Lower leg skin (tissue), 4 donors: ENCODE measurements at places on chromosomes 16 and 17.

DNA sequence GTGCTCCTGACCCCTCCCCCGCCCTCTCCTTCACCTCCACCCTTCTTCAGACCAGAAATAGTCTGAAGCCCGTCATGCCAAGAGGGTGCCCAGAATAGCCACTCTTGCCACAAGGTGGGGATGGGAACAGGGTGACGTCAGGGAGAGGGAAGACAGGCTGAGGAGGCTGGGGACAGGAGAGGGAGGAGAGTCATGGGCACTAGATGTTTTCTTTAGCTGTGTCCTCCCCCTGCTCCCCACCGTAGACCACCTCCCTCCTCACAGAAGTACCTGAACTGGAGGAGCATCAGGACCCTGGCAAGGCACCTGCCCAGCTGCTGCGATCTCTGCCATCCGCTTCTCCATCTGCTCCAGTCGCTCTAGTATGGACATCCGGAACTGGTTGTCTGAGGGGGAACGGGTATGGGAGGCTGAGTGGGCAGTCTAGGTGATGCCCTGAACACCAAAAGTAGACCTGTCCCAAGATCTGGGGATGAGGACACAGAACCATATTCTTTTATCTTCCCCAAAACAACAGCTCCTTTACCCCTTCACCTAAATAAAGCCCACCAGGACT lies 6.6 kb upstream of the SPAG7 start:
- DNase-seq = no peak

DNA sequence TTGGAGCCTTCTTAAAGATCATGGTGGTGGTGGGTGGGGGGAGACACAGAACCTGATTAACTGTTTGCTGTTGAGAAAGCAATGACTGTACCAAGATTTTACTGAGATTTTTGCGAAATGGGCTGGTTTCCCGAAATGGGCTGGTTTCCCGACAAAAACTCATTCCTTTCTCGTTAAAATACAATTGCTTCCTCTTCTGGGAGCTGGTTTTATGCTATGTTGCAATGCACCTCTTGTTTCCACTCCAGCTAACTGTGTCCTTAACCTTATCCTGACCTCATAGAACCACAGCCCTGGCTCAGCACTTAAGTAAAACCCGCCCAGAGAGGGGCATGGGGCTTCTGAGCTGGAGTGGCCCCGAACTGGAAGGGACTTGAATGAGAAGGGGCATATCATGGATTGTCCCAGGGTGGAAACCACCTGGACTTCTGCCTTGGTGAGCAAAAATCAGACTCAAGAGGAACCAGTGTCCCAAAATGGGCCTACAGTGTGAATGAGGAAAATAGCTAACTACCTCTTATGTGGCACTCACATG lies 20.9 kb downstream of the FAM20A start:
- DNase-seq = no peak

GRCh38 chr17:8237175-8237574 lies 10.7 kb downstream of the CTC1 start:
- no peak for DNase-seq

DNA sequence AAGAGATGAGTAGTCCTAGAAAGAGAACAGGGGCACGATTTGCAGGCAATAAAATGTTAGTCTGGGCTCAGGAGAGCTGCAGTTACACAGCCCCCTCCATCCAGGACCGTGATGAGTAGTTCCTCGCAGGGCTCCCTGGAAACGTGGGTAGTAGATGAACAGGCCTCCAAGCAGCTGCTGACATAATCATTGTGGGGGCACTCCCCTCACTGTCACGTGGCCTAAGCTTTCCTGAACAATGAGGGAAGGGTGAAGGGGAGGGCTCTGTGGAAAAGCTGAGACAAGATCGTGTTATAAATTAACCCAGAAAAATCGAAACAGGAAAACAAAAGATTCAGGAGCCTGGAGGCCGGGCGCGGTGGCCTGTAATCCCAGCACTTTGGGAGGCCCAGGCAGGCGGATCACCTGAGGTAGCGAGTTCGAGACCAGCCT lies 1.3 kb upstream of the PER1 start:
- peak; percentile 96 for DNase-seq

GRCh38 chr17:29138184-29138955 lies 41.8 kb downstream of the MYO18A start:
- no peak for DNase-seq

- no peak for DNase-seq
These were observed 274.2 kb upstream of the MYOCD start for GRCh38 chr17:12391468-12391867.

DNA sequence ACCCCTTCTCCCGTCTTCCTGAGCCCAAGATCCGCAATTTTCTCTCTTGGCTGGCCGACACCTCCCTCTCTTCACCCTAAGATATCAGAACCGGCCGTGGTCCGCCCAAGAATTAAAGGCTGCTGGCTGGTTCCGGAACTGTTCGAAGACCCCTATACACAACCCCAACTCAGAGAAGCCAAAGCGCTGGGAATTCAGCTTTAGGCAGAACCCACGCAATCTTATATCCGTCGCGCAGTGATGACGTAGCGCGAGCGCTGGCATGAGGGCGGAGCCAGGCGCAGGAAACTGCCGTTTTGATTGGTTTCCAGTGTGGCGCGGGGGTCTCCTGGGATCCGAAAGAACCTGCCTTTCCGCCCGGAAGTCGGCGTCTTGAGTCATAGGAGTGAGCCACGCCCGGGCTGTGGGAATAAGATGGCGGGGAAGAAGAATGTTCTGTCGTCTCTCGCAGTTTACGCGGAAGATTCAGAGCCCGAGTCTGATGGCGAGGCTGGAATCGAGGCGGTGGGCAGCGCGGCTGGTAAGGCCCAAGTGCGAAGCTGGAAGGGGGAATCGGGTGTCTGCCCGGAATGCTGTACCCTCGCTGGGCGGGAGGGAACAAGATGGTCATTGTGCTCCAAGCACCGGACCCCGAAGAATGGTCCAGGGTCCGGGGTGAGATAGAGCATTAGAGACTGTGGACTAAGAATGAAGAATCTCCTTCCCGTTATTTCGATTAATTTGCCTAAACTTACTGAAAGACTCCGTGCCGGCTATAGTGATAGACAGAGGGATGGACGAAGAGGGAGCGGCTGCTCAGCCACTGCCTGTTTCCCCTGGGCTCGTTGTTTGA lies at the start of the genes RECQL5 and SAP30BP:
Gene RECQL5 (minus strand): TSS at position 196 of the 832 bp plus-strand sequence. CDS start 597 bp downstream, outside the sequence.
Gene SAP30BP (plus strand): TSS at position 380 of the 832 bp plus-strand sequence. CDS start 35 bp downstream, at position 415.
- DNase-seq = peak; percentile 96

- DNase-seq = no peak
These were observed 1.7 kb downstream of the CTDNEP1 start for GRCh38 chr17:7249830-7250229.

GRCh38 chr17:1271030-1271423 lies 783 bp downstream of the BHLHA9 start:
- DNase-seq = no peak

DNA sequence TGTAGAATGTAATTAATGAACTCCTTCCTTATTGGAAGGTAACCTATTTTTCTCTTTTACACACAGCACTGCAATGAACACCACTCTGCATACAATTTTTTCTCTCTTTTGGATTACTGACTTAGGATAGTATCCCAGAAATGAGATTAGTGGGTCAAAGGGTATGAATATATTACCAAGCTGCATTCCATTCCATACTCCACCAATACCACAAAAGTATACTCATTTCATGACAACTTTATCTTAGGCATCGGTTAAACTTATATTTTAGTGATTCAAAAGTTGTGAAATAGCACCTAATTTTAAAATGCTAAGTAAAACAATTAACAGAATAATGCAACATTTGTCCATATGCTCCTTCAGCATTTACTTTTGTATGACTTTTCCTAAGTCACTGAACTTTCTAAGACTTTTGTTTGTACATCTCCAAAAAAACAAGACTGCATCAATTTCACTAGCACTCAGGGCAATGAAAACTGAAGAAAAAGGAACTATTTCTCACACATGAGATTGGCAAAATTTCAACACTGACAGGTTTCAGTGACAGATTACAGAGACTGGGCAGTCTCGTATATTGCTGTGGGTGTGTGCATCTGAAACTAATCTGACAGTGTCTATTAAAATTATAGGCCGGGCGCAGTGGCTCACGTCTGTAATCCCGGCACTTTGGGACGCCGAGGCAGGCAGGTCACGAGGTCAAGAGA lies 32.1 kb downstream of the HELZ start:
- no peak for DNase-seq

- DNase-seq = no peak
These were observed 29.5 kb downstream of the SHISA9 start for GRCh38 chr16:12930881-12931280.

- DNase-seq = no peak
These were observed 37.7 kb downstream of the XYLT1 start for GRCh38 chr16:17432901-17433576.

DNA sequence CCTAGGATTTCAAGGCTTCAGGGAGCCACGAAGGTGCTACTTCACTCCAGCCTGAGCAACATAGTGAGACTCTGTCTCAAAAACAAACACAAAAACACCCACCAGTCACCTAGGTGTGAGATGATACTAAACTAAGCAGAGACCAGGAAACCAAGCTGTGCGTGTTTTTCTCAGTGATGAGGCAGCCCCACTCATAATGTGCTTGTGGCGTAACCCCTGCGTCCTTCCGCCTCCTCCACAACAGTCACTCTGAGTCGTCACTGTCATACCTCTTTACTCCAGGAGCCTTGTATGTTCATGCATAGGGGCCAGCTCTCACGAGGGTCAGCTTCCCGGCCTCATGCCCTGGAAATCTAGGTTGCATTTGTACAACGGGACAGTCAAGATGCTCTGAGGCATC lies 31.1 kb upstream of the SLC47A1 start:
- DNase-seq = no peak

- DNase-seq = no peak
These were observed 8.0 kb upstream of the ZNF469 start for GRCh38 chr16:88374736-88375135.

DNA sequence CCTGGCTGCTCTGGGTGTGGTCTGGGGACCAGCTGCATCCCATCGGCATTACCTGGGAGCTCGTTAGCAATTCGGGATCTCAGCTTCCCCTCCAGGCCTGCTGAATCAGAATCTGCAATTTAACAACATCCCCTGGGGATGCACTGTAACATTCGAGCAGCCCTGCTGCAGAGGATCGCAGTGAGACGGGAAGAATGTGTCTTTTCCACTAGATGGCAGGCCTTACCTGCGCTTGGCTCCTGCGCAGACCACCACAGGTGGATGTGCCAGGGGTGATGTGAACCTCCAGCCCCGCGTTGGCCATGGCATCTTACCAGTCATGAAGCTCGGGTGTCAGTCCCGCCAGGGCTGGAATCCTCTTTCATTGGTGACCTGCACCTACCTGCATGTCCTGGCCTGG lies 209.9 kb downstream of the PRKCB start:
- no peak for DNase-seq

DNA sequence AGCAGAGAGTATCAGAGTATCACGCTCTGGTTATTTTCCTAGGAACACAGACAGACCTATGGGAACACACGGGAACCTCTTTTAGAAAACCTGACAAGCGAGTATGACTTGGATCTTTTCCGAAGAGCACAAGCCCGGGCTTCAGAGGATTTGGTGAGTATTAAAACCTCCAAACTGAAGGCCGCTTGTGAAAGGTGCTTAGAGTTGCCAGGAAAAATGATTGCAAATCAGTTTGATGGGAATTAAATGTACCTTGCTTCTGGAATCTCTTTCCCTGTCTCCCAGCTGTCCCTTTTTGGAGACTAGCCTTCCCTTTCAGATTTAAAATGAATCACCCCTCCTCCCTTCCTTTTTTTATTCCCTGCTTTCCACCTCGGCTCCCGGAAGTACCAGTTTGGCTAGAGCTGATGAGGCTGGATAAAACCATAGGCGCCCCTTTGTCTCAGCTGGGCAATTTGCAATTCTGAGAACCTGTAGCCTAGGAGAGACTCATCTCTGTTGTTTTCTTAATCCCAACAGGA lies 27.3 kb downstream of the KAT7 start:
- no peak for DNase-seq

DNA sequence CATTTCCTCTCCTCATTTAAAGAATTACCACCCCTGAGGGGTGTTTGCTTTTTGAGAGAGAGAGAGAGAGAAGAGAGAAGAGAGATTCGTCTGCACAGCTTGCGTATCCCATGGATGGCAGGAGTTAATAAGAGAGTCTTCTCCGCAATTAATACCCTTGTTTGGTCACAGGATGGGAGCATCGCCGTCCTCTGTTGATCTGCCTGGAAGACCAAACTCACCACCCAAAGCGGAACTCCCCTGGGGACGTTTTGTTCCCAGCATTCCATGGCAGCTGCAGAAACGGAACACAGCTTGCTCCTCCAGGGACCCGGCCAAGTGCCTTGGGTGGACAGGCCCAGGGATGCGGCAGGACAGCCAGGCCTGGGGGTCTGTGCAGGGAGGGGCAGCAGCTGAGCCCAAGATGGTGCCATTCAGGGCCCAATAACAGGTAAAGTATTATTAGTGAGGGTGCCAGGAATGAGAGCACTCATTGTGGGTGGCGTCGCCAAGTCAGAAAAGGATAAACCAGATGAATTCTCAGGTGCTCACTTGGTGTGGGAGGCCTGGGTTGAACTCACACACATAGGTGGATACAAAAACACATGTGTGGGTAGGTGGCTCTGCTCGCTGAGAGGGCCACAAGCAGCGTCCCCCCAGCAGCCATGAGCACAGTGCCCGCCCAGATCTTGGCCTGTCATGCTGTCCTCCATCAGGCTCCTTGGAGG lies 83.1 kb downstream of the NT5M start:
- no peak for DNase-seq

DNA sequence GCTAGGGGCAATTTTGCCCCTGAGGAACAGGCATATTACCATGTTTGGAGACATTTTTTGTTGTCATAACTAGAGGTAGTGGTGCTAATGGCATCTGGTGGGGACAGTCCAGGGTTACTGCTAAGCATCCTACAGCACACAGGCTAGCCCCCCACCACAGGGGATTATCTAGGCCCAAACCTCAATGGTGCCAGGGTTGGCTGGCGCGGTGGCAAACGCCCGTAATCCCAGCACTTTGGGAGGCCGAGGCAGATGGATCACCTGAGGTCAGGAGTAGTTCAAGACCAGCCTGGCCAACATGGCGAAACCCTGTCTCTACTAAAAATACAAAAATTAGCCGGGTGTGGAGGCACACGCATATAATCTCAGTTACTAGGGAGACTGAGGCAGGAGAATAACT lies 15.2 kb downstream of the C1QTNF1 start:
- peak; percentile 77 for DNase-seq

- DNase-seq = no peak
These were observed 1.6 kb downstream of the RPL13 start for GRCh38 chr16:89561884-89562599.

- no peak for DNase-seq
These were observed 36.2 kb downstream of the RAB11FIP4 start for GRCh38 chr17:31427684-31428083.

GRCh38 chr17:45748731-45749310 lies 35.3 kb upstream of the CRHR1 start:
- DNase-seq = no peak

DNA sequence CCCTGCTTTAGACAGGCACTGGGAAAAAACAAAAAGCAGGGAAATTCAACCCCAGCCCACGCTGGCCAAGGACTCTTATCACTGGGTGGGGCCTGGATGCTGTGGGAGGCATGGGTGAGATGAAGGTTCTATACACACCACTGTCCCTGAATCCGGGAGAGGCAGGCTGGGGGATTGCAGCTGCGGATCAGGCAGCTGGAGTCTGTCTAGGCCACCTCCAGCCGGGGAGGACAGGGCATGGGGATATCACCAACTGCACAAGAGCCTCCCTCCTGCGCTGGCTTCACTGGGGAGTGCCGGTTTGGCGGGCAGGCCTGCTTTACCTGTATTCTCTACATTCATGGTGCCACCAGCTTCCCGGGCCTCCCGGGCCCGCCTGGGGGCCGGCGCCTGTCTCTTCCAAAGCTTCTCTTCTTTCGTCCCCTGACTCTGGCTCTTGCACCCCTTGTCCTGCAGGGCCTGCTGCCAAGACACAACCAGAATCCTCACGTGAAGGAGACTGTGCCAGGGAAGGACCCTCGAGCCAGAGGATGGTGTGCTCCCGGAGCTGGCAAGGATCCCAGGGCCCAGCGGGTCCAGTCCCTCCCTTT lies 13.9 kb downstream of the KIFC3 start:
- no peak for DNase-seq

- DNase-seq = no peak
These were observed 15.2 kb downstream of the PHLPP2 start for GRCh38 chr16:71709229-71709781.
